ENCODE measurements at places on chromosomes 7 and 10.

DNA sequence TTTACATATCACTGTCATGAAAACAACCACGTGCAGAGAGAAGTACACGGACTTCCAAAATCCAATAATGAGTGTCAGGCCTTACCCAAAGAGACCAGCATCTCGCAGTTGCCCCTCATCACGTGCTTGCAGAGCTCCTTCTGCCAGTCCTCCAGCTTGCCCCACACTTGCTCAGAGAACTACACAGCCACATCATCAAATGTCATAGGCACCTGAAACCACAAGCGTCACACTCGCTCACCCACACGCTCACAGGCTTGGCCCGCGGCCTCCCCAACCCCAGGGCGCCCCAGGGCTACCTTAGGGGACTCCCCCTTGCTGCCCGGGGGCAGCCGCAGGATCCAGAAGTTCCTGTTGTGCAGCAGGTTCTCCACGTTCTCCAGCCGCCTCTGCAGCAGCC is 123.4 kb upstream of the ZNF746 start:
- no peak for DNase-seq

DNA sequence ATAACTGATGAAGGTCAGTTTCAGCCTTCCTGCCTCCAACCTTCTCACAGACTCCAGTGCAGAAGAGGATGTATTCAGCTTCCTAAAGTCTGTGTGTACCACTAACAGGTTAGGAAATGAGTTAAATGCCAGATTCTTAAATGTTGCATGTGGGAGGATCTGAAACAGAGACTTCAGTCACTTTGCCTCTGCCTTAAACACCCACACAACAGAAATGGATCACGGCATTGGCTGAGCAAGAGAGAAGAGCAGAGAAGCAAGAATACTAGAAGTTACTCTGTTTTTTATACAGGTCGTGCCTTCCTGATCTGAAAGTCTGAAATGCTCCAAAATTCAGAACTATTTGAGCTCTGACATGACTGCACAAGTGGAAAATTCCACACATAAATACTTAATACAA is 98.9 kb upstream of the ARHGAP21 start:
- DNase-seq, result no peak

DNA sequence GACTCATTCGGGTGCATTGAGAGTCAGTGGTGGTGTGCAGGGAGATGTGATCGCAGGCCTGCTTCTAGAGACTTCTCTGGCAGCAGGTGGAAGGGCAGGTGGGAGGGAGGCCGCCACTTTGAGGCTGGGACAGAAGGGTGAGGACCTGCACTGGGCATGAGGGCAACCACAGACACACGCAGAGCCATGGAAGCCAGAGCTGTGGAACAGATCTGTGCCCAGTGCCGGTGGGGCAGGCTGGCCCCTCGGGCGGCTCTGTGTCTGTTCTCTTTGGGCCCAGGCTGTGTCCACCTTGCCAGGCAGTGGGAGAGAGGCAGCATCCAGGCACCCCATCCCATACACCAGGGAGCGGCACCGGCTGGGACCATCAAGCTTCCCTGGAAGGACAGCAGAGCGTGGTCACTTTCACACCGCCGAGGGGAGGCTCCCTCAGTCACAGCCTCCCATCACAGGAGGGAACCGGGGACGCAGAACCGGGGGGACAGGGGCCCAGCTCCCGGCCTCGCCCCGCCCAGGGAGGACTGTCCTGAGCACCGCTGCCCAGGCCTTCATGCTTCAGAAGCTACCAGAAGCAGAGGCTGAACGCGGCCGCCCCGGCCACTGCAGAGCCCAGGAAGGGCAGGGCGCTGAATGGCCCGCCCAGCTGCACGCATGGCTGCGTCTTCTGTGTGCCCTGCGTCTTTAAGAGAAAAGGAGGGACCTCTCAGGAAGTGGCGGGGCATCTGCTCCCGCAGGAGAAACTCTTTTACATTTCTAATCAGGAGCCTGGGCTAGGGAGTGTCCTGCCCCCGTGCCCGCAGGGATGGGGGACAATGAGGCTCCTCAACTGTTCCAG is 32.1 kb downstream of the EN2 start:
- no peak for DNase-seq

DNA sequence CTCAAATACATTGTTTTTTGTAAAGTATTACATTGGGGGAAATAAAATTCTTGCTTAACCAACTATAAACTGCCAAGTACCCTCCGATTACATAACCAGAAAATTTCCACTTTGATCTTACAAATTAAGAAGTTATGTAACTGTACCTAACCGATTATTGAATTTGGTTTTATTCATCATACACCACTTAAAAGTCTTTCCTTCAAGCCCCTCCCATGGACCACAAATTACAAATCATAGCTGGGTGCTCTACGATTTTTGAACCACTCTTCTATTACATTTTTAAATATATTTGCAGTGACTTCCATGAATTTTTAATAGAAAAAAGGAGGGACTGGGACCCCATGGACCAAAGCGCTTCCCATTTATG is 630 bp downstream of the ZNF680 start:
- DNase-seq, result no peak

DNA sequence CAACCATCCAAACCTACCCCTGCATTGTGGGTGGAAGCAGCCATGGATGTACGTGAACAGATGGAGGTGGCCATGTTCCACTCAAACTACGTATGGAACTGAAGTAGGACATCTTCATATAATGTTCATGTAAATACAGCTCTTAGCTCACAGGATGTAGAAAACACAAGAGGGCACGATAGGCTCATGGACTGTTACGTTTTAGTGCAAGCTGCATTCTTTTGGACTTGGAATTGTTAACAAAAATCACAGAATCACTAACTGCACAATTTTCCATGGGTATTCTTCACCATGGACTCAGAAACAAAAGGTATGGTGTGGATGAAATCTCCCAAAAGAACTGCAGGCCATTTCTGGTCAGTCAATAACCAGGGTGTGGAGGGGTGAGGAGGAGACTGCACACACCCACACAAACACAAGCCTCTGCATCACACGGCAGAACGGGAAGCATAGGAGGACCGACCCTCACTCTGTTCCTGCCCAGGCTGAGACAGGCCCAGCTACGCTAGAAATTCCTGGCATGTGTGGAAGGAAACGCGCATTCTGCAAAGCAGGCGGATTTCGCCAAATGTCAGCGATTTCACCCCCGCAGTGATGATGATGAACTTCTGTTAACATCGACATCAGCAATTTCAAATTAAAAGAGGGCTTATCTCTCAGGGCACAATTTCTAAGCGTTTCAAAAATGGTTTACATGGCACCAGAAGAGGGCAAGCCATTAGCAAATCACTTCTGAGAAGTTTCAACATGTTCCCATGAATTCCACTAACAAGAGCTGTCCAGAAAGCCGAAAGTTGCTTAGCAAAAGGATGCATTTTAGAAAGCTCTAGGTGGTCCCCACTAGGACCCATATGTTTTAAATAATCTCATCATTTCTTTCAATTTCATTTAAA is 149.0 kb downstream of the TNS3 start:
- no peak for DNase-seq

All from NCI-H748 treated with DMSO at 0.1 percent for 48 hours (cell line).